ENCODE measurements at places on chromosomes 13 and 19.

DNA sequence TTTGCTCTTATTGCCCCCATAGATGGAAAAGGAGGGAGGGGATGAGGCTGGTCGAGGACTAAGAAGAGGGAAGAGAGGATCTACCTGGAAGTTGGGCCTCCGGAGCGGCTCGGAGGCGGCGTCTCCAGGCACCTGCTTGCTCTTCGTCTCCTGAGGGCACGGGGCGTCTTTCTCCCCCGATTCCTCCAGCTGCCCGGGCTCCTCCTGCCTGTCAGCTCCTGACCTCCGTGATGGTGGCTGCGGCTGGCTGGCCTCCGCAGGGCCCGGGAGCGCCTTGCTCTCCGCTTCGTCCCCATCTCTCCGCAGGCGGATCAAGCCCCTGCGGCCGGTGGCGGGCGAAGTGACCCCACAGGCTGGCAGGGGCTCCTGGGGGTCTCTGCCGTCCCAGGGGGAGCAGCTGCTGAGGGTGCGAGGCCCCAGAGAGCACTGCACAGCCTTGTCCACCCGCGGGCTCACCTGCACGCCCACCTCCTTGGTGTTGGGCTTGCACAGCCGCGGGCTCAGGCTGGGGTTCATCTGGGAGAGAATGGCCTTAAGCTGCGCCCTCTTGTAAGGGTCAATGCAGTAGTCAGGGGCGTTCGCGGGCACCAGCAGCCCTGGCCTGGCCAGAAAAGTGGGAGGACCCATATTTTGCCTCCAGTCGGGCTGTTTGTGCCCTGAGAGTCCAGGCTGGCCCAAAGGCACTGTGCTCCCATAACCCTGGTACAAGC is 3.8 kb downstream of the ZAR1L start:
- DNase-seq = no peak

- no peak for DNase-seq
Measured at GRCh38 chr13:95295026-95295425, 6.2 kb downstream of the ABCC4 start.

GRCh38 chr13:56271686-56272085 is 869.0 kb upstream of the PRR20A start:
- no peak for DNase-seq

DNA sequence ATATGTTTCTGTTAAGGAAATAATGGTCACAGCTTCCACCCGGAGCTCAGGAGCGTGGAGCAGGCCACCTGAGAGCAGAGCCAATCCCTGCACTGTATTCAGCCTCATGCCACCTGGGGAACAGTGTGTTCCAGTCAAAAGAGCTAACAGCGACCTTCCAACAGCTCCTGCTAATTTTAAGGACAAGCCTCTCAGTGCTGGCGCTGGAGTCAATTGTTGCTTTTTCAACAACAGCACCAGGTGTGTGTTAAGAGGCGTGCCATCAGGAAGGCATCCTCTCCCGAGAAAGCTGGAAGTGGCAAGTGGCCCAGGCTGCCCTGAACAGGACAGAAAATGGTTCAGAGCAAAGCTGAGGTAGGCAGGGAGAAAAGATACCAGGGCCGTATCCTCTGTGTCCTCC is 102.0 kb downstream of the CACNA1A start:
- DNase-seq = no peak

DNA sequence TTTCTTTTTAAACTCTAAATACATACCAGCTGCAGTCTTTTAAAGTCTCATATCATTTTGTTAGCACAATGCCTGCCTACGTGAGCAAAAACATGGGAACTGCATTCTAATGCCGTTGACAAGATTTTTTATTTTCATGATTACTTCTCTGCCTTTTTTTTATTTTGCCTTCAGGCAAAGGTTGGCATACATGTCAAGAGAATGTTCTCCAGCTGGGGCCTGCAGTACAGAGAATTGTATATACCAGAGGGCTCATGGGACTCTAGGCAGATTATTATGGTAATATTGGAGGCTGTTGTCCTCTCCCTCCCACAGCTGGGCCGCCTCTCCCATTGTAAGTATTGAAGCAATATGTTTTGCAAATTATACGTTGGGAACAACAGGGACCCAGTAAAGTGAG is 53.9 kb upstream of the OBI1 start:
- DNase-seq = no peak

DNA sequence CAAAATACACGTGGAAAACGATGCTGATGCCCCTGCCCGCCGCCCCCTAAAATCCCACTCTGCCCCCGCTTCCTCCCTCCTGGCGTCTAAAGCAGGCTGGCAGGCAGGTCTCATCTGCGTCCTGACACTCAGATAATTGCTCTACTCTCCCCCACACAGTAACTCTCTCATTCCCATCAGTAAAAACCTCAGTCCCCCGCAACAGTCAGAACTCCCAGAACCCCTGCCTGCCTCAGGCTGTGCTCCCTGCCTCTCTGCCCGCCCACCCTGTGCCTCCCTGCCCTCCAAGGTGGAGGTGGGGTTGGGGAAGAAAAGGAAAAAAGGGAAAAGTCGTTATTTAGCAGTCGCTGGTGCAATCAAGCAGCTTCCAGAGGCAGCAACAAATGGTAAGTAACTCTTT is 473.7 kb downstream of the EFNB2 start:
- no peak for DNase-seq

- no peak for DNase-seq
Measured at GRCh38 chr13:36212789-36213188, 1.6 kb downstream of the SOHLH2 start.

- DNase-seq = no peak
Measured at GRCh38 chr19:44496711-44497110, 3.6 kb downstream of the ZNF180 start.

DNA sequence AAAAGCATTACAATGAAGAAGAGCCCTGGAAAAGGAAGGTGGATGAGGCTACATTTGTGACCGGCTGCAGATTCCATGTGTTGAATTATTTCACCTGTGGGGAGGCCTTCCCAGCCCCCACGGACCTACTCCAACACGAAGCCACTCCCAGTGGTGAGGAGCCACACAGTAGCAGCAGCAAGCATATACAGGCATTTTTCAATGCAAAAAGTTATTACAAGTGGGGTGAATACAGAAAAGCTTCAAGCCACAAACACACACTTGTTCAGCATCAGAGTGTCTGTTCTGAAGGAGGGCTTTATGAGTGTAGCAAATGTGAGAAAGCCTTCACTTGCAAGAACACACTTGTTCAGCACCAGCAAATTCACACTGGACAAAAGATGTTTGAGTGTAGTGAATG is 5.0 kb downstream of the ZNF551 start:
- DNase-seq = no peak

DNA sequence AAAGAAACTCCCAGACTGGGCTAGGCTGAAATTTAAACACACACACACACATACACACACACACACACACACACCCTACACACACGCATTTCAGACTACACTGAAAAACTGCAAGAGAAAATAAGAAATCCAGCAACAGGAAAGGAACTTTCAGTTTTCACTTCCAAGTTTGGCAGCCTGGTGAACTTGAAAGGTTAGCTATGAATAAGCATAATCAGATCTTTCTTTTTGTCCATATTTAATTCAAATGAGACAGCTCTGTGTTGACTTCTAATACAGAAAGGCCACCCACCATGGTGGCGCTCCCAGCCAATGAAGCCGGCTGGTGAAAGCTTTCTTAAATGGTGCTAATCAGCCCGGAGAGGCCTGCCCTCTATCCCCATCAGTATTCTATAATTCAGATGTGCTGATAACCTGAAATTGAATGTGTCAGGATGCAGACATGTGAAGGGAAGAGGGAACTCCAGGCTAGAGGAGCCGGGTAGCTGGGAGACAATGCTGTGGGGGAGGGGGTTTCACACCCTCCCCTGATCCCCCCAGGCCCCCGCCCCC is 108.3 kb upstream of the ZNF536 start:
- DNase-seq = no peak

DNA sequence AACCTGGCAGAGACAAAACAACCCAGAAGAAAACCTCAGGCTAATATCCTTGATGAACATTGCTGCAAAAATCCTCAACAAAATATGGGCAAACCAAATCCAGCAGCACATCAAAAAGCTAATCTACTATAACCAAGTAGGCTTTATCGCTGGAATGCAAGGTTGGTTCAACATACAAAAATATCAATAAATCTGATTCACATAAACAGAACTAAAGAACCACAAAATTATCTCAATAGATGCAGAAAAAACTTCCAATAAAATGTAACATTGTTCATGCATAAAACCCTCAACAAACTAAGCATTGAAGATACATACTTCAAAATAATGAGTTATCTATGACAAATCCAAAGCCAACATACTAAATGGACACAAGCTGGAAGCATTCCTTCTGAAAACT is 8.8 kb downstream of the ZNF724 start:
- no peak for DNase-seq
